ENCODE measurements at places on chromosomes 6 and 20. TPM values are rescaled to one million over a fixed set of nuclear protein-coding genes. Genes with fewer than 3 reads are reported as not detected.
A peak's percentile ranks its signal among the peaks of the same experiment; 100 is the strongest.

GRCh38 chr20:59630526-59630925 is 26.2 kb downstream of the PHACTR3 start:
- DNase-seq: no peak

- no peak for DNase-seq
These were observed 124.3 kb upstream of the ATXN1 start for GRCh38 chr6:16885411-16886160.

GRCh38 chr6:100461278-100461916 is 3.3 kb downstream of the SIM1 start:
- DNase-seq: no peak

DNA sequence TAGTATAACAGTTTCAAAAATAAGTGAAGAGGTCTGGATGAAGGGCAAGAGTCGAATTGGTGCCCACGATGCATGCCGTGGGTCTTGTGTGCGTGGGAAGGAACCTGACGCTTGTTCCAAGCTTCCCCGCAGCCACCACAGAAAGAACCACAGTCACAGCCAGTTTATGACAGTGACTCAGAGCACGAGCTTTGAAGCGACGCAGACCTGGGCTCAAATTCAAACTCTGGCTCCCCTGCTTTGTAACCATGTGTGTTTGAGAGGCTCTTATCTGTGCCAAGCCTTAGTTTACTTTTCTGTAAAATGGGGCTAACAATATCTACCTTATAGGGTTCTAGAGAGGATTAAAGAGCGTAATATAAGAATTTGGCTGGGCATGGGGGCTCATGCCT is 65.5 kb downstream of the SYNJ2 start:
- no peak for DNase-seq

- DNase-seq: peak; percentile 13
These were observed 19.0 kb downstream of the EPB41L1 start for GRCh38 chr20:36173451-36173933.

DNA sequence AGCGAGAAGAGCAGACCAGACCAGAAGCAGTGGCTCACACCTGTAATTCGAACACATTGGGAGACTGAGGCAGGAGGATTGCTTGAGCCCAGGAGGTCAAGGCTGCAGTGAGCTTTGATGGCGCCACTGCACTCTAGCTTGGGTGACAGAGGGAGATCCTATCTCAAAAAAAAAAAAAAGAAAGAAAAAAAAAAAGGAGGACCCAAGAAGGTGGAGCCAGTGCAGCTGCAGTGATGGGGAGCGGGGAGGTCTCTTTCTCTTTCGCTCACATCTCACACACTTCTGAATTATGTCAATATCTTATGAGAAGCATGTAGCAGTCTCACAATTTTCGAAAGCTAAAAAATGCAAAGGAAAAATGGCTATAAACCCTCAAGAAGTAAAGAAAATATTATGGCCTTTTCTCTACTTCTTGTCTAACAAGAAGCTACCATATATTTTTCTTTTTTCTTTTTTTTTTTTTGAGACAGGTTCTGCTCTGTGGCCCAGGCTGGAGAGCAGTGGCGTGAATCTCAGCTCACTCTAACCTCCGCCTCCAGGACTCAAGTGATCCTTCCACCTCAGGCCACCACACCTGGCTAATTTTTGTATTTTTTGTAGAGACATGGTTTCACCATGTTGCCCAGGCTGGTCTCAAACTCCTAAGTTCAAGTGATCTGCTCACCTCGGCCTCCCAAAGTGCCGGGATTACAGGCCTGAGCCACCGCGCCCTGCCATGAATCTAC is 3.8 kb upstream of the SPO11 start:
- DNase-seq: no peak

DNA sequence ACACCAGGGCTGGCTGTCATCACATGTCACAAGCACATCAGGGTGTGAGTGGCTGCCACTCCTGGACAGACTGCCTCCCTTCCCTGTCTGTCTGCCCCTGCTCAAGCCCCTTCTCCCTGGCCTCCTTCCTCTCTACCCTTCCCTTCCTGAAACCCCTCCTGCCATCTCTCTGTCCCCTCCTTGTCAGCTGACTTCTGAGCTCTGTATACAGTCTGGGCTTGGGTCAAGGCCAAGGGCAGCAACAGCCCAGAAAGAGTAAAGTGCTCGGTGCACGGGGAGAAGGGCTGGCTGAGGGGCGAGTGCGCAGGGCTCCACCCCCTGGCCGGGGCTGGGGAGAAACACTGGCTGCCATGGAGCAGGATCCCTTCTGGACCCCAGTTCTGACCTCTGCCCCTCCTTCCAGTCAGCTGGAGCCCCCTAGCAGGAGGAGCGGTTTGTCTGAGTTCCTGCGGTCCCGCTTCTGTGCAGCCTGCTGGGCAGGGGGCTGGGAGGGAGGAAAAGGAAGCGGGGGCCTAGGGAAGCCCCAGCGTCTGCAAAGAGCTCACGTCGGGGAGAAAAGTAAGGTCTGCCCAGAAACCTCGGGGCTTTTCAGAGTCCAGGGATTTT is 2.0 kb downstream of the LKAAEAR1 start:
- DNase-seq: no peak

GRCh38 chr6:14212020-14212419 is 94.4 kb downstream of the CD83 start:
- no peak for DNase-seq

DNA sequence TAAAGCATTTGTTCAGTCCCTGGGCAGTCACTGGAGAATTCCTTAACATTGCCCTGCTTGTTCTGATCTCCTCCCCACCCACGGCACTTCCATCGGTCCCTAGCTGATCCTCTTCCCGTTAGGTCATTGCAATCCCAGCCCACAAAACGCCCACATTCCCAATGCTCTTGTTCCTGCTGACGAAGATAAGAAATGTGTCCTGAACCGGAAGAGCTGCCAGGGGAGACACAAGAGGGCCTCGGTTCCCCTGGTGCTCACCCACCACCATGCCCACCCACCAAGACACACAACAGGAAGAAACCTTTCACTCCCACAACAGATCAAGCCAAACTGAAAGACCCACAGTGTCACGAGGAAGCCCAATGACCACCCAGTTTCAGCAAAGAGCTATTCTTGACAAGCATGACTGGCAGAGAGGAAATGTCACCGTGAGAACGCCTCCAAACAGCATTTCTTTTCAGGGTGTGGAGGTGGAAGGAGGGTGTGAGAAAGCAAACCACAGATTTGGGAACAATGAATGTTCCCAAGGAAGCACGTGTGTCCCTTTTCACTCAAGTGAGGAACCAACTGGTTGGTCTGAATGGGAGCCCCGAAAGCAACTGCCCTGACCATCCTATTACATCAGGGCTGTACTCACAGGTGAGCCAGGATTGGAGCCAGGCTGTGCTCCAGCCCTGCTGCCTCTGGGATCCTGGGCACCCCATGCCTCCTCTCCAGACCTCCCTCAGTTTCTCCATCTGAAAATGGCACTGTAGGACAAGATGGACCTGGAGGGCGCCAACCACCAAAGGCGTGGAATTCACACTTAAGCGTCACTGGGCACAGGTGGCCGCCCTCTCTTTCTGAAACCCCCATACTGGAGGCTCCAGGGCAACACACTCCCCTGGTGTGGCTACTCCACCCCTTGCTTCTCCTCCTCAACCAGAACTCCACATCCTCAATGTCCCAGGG is 97.5 kb downstream of the ZMYND8 start:
- no peak for DNase-seq

SRMS gene
- polyA plus RNA-seq: 0.05 TPM

OTOR gene
- polyA plus RNA-seq: 1.1 TPM

PM20D2 gene
- polyA plus RNA-seq: 17.2 TPM
